ENCODE measurements at places on chromosomes 4 and X.

DNA sequence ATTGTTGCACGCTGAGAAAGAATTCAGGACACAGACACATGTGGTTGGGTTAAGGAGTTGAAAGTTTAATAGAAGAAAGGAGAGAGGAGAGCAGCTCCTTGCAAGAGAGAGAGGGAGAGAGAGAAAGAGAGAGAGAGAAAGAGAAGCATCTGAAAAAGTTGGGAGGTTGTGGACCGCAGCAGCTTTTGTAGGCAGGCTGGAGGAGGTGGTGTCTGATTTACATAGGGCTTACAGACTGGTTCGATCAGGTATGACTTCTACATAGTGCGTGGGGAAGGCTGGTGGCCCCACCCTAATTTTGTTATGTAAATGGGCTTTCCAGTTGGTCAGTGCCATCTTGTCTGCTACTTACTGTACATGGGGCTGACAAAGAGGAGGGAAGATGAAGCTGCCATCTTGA lies 27.5 kb upstream of the GYG2 start:
- no peak for DNase-seq

DNA sequence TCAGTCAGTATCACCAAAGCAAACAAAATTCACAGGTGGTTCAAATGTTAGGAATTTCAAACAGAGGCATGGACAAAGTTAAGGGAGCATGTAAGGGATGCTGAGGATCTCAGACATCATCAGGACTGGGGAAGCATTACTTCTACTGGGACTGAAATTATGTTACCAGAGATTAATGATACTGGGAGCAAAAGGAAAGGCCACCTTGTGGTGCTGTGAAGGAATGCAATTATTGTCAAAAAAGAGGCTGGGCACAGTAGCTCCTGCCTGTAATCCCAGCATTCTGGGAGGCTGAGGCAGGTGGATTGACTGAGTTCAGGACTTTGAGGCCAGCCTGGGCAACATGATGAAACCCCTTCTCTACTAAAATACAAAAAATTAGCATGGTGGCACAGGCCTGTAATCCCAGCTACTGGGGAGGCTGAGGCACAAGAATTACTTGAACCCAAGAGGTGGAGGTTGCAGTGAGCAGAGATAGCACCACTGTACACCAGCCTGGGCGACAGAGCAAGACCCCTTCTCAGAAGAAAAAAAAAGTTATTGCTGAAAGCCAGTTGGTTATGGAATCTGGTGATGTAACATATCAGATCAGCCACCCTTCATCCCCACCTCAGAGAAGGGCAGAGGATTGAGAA lies 954.3 kb downstream of the PCDH7 start:
- no peak for DNase-seq

GRCh38 chr4:61543976-61544375 lies 343.9 kb downstream of the ADGRL3 start:
- no peak for DNase-seq

GRCh38 chr4:55947254-55947882 lies 1.4 kb upstream of the CEP135 start:
- no peak for DNase-seq

GRCh38 chr4:72275381-72275780 lies 243.6 kb downstream of the NPFFR2 start:
- no peak for DNase-seq

- no peak for DNase-seq
Measured at GRCh38 chr4:147515220-147515936, 34.5 kb downstream of the EDNRA start.

DNA sequence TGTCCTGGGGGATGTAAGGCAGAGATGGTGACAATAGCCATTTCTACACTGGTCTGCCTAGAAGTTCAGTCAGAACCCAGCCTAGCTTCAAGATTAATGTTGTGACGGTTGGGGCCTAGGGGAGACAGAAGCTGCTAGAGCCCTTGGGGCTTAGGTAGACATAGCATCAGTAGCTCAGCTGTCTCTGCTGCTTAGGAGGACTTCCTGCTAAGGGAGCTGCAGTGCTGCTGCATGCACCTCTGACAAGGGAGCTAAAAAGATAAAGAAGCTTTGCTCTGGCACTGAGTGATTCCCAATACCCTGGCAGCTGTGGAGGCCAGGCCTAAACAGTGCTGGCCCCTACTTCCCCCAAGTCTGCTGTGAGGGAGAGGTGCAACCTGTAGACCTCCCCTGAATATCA lies 116.0 kb downstream of the CT47B1 start:
- DNase-seq: no peak

DNA sequence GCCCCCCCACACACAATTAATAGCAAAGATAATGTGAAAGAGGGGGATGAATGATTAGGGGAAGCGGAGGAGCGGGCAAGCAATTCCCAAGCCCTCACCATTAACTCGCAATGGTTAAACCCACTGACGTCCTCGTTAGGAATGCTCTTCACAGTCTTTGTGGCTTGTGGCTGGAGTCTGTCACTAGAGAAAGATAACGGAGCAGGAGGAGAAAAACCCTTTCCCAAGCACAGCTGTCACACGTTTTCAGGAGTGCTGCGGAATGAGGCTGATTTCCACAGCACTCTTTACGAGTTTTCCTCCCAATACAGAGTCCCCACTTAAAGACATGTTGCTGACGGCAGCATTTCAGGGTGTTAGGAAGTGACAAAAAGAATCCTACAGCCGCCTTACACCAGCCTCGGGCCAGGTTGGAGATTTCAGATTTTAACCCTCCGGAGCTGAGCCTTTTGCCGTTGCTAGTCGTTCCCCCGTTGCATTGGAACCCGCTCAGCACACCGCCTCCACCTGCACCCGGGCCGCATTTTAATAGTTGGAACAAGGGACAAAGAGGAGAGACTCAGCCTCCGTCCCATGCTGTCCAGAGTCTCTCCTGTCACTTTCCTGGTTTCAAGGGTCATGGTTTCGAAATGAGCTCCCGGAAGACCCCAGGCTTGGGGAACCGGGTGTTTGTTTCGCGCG lies 92.2 kb downstream of the GEMIN8 start:
- no peak for DNase-seq

GRCh38 chr4:147814376-147814775 lies 82.5 kb downstream of the ARHGAP10 start:
- DNase-seq: no peak

GRCh38 chr4:47798165-47798564 lies 39.7 kb downstream of the CORIN start:
- DNase-seq: no peak

GRCh38 chrX:38313190-38313589 lies 14.1 kb downstream of the RPGR start:
- no peak for DNase-seq

- no peak for DNase-seq
Measured at GRCh38 chr4:10140866-10141759, 24.5 kb upstream of the WDR1 start.

DNA sequence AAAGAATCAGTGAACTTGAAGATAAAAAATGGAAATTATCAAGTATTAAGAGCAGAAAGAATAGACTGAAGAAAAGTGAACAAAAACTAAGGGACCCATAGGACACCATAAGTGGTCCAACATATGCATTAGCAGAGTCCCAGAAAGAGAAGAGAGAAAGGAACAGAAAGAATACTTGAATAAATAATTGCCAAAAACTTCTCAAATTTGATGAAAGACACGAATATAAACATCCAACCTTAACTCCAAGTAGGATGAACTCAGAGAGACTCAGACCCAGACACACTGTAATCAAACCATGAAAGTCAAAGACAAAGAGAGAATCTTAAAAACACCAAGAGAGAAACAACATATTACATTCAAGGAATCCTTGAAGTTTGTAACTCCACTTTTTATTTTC lies 35.7 kb downstream of the MORC4 start:
- no peak for DNase-seq

GRCh38 chr4:91758487-91758886 lies 545.3 kb upstream of the GRID2 start:
- no peak for DNase-seq

All from activated T-cell treated with anti-CD3 and anti-CD28 coated beads for 4 hours (primary cell).